ENCODE measurements at places on chromosomes 1 and 21. TPM values are rescaled to one million over a fixed set of nuclear protein-coding genes. Genes with fewer than 3 reads are reported as not detected.

The SMPDL3B gene
- not detected for total RNA-seq

The IGSF21 gene
- not detected for total RNA-seq

DNA sequence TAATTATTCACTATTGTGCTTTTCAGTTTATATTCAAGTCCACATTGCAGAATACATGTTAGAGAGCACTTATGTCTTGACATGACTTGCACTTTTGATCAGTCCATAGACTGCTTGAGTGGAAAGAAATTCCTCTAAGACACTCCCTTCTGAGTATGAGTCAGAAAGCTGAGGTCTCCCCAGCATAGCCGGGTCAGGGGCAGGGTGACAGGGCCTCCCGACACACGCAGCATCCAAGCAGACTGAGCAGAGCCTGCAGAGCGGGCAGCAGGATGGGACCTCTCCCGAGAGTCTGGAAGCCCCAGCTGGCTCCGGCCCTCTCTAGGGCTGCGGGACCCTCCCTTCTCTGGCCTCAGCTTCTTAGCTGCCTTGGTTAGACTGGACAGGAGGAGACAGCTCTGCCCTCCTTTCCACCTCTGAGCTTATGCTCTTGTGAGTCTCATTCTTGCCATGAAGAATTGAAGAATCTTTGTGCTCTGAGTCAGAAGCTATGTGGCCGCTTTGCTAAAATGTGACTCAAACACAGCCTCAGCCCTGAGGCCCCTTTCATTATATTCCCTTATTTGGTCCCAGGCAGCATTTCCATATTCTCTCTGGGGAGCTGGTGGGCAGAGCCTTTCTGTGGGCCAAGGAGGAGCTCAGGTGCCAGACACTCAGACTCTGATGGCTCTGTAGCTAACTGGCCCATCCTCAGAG lies 11.2 kb upstream of the CAPN2 start:
- peak; percentile 90 for DNase-seq

DNA sequence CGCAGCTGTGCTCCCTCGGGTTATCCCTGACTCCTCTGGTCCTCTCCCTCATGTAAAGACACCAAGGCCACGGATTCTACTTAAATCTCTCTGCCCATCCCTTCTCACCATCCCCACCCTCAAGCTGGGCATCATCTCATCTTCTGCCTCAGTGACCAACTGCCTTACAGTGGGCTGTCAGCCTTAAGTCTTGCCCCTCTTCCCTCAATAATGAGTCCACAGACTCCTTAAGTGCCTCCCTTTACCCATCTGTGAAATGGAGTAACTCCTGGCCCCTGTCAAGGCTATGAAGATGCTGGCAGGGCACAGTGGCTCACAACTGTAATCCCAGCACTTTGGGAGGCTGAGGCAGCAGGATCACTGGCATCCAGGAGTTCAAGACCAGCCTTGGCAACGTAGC lies 12.1 kb downstream of the SH3BGRL3 start:
- no peak for DNase-seq

DNA sequence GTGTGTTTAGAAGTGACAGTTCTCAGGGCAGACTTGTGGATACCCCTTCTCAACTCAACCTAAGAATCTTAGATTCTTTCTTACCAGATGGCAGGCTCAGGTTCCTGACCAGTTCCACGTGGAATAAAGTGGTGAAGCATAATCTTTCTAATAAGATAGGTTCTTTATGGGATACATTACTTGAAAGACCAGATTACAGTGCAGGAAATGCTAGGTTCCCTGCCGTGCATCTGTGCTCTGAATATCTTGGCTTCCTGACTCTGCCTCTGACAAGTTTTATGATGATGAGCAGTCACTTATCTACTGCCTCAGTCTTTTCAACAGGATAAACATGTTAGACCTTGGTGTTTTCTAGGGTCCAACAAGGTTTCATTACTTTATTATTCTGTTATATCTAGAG lies 207.9 kb upstream of the CACYBP start:
- DNase-seq, result peak; percentile 17

GRCh38 chr1:218209351-218209861 lies 75.7 kb upstream of the RRP15 start:
- DNase-seq, result peak; percentile 60

- no peak for DNase-seq
Observed at GRCh38 chr1:164781972-164782371, 223.0 kb downstream of the PBX1 start.

- peak; percentile 13 for DNase-seq
Observed at GRCh38 chr21:31665397-31665796, 5.9 kb downstream of the SOD1 start.

DNA sequence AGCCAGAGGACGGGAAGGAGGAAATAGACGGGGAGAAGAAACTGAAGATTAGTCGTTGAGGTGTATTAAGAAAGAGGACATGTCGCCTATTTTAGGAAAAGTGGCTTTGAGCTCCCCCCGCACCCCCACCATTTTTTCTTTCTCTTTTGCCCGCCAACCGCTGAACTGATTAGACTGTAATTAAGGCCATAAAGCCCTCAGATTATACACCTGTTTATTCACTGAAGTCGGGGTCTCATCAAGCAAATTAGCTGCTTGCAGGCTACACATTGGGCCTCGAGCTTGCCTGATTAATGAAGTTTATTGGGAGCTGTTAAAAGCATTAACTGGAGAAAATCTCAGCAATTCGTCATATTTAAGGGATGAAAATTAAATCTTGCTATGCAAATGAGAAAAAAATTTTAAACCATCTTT lies 119.4 kb upstream of the RRP15 start:
- DNase-seq, result no peak
